ENCODE measurements at places on chromosomes 2 and 18. TPM values are rescaled to one million over a fixed set of nuclear protein-coding genes. Genes with fewer than 3 reads are reported as not detected.

The SIX3 gene
- total RNA-seq = not detected

- no peak for DNase-seq
Measured at GRCh38 chr2:157628477-157629415, at the start of gene ACVR1C. TSS of gene ACVR1C (minus strand) at chr2:157628864. CDS start at chr2:157628644, 220 bp downstream.

DNA sequence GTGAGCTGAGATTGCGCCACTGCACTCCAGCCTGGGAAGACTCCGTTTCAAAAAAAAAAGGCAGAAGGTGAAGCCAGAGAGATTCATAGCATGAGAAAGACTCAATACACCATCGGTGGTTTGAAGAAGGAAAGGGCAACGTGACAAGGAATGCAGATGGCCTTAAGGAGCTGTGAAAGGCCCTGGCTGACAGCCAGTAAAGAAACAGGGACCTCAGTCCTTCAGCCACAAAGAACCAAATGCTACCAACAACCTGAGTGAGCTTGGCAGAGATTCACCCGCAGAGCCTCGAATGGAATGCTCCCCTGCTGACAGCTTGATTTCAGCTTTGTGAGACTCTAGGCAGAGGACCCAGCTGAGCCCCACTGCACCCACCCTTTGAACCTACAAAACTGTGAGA, 154.9 kb upstream of the NDUFV2 start:
- no peak for DNase-seq

DNA sequence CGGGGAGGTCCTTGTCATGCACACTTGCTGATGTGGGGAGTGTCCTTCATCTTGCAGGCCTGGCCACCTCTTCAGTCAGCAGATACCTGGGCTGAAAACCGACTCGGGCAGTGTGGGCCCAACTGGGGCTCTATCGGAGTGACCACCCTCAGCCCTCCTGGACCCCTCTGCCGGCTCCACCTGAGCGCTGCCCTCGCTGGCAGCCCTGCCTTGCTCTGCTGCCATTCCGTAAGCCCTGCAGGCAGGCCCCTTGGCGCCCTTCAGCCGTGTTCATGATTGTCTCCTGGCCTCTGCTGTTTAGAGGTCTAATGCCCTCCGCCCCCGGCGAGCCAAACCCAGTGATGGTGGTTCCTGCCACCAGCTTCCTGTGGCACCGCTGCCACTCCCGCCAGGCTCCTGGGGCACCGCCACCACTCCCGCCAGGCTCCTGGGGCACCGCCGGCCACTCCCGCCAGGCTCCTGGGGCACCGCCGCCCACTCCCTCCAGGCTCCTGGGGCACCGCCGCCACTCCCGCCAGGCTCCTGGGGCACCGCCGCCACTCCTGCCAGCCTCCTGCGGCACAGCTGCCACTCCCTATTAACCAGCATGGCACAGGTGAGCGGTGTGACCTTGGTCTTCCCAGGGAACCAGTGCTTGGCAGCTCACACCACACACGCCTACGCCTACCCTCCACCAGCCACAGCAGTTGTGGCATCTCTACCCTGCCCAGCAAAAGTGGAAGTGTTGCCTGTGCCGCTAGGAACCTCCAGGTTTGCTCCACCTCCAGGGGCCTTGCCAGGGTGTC, 15.9 kb downstream of the CAPN10 start:
- DNase-seq = no peak

DNA sequence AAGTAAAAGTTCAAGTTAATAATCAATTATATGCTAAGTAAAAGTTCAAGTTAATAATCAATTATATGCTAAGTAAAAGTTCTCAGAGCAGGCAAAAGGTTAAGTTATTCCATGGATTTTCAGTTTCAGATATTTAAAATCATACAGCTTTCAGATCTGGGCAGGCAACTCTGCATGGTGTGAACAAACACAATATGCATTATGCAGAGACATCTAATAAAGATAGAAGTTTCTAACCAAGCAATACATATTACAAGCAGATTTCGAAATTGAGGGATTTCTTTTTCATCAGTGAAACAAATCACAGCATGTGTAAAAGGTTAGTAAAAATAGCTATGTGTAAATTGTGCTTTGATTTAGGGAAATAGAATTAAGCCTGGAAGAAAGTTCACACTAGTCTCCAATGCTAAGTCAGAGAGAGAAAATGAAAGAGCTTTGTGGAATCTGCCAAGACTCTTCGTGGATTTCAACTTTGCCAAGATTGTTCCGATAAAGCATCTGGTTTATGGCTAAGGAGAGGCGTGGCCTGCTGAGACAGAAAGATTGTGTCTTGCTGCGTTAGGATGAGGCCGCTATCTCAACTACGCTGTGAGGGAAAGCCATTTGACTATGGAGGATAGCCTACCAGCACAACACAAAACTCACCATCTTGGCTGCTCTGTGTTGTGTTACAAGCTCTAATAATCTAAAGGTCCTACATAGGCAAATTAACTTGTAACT, 60.1 kb upstream of the SLC16A14 start:
- DNase-seq = no peak

The TRIM54 gene
- not detected for total RNA-seq

All from esophagus squamous epithelium (tissue), 5 donors.